ENCODE measurements at places on chromosomes 7 and 10. TPM values are rescaled to one million over a fixed set of nuclear protein-coding genes. Genes with fewer than 3 reads are reported as not detected.
A peak's percentile ranks its signal among the peaks of the same experiment; 100 is the strongest.

The PDE6C gene
- not detected for total RNA-seq

The OPALIN gene
- not detected for total RNA-seq

DNA sequence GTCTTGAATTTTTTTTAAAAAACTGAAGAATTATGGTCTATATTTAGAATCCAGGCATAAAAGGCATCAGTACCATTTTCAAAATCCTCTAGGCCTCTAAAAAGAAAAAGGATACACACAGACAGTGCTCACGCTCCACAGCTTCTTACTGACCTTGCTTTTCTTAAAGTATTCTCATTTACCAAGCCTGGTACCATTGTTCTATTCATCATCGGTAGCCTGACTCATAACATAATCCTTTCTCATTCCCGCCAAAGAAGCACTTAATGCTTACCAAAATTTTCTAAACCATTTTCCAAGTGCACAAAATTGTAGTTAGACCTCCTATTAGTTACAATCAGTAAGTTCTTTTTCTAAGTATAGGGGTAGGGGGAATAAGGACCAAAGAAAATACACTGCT is 54.6 kb downstream of the ATE1 start:
- DNase-seq: no peak

DNA sequence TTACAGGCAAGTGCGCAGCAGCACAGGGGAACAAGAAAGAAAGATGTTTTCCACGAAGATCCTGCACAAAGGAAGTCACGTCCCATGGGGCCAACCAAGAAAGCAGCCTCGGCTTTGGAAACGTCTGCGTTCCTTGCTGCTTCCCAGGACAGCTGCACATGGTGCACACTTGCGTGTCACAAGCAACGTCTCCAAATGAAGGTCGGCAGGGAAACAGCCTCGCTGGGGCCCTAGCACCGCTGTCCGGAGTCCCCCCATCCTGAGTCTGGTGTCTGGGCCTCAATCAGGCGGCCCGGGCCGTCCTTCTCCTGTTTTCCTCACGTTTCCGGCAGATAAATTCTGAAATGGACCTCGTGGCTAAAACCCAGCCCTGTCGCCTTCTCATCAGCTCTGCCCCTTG is 206.2 kb downstream of the DIP2C start:
- DNase-seq: no peak

DNA sequence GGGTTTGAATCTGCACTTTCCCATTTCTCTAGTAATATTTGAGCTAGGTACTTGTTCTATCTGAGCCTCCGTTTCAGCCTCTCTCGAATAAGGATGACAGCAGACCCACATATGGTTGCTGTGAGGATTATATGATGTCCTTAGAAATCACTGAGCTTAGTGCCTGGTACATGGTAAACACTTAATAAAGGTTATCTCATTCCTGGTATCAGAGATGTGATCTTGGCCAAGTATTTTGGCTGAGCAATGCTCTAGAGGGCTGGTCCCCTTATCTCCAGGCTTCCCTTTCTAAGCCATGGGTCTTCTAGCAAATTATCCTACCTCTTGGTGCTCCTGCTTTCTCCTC is 407 bp upstream of the MKRN1 start:
- no peak for DNase-seq

- DNase-seq: no peak
These were observed 247.5 kb downstream of the THSD7A start for GRCh38 chr7:11584406-11585031.

The GPR85 gene
- total RNA-seq: not detected

GRCh38 chr10:115063701-115064658 is 29.2 kb upstream of the ATRNL1 start:
- no peak for DNase-seq

The CABCOCO1 gene
- not detected for total RNA-seq

DNA sequence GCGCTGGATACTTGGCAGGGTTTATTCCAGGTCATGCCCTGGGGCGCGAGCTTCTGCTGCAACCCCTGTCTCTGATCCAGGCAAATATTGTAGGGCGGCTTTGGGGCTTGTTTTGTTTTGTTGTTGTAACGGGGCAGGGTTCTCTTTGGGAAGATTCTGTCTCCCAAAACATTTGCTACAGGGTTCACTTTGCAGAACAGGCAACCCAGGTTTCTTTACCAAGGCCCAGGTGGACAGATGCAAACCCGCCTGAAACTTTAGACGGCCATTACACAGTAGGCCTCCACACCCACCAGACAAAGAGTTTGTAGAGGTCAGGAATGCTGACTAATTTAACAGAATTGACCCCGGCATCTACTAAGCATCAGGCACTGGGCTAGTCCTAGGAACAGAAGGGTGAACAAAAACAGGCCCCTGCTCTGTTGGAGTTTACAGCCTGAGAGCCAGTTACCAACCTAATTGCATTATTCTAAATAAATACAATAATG is 567 bp upstream of the CDCA7L start:
- DNase-seq: no peak

DNA sequence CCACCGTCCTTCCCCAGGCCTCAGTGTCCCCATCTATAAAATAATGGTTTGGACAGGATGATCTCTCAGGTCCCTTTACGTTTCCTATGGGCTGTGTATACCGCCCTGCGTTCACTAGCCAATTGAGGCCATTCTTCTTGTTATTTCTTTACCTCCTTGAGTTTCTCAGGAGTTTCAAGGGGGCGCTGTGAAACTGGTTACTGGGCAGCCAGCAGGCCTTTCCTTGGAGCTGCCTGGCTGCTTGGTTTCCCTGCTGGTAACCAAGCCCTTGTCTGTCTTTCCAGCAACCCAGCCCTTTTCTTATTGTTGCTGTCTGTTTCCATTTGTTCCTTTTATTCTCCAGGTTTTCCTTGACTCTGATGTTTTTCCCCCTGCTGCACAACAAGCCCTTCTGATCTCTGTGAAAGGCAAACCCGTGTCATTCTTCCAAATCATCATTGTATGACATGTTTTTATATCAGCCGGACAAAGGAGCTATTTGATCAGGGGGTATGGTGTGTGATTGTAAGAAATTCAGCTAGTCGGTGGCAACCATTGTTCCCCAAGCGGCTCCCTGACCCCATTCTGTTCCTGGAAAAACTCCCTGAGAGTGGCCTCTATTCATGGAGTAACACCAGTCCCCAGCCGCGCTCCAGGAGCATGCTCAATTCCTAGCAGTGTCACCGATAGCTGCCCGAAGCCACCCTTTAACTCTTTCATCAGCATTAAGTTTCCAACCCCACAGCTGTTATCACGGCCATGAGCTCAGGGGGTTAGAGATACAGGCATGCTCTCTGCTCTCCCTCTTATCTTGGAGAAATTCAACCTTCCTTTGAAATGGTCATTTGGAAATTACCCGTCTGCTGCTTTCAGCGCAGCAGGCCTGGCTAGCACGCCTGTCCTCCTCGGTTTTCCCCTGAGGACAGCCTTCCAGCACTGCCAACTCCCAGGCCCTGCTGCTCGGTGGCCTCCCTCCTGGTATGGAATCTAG is 26.6 kb downstream of the FGF8 start:
- DNase-seq: no peak

DNA sequence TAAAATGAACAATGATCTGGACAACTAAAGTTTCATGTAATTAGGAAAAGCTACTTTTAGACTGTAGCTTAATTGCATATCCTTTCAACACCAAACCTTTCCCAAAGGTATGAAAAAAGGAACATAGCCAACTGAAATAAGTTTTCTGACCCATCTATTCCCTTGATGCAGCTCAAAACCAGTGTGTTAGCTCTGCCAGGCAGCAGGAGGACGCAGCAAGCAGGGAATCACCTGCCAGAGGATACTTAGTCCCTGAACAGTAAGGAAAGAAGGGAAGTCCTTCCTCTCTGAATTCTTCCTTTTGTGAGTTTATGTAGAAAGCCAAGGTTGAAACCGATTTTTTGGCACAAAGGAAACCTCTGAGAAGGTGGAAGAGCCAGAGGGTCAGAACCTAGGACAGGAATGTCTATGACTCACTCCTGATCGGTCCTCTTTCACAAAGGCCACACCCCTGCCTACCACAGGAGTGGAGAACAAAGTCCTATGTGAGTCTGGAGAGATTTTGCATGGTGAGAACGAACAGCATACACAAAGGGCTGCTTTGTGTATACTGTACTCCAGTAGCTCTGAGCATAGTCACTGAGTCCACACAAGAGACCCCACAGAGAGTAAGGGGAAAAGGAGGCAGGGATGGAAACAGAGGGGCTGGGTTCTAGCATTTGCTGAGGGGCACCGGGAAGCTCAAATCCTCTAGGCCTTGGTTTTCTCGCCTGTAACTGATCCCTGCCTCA is 68.8 kb upstream of the GSDME start:
- peak; percentile 40 for DNase-seq

The RBP3 gene
- total RNA-seq: not detected

DNA sequence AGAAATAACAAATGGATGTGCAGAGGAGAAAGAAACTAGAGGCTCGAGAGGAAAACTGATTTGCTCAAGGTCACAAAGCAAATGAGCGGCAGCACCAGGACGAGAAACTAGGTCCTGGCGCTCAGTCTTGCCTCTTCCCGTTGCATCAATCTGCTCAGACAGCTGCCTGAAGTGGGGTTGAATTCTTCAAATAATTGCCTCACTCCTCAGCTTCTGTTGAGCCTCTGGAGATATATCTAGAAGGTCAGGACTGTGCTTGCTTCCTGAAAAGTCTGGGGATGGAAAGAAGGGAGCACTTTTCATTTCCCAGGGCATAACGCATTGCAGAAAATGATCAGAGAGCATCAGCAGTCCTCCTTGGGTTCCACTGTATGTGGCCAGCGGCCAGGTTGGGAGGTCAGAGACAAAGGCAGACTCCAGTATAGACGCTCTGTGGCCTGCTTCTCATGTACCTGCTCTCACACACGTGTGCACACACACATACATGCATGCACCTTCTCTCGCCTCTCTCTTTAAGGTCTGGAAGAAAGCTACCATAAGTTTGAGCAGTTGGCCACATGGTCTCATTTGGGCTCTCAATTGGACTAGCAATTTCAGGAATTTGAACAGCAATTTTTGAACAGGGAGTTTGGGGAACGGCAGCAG is 83.7 kb upstream of the DUSP5 start:
- no peak for DNase-seq

GRCh38 chr10:75611993-75612372 is 180.6 kb downstream of the LRMDA start:
- no peak for DNase-seq

GRCh38 chr7:140537750-140538482 is 58.6 kb upstream of the MKRN1 start:
- DNase-seq: no peak

GRCh38 chr7:87510411-87510875 is 35.0 kb upstream of the ABCB4 start:
- no peak for DNase-seq

The PIP gene
- total RNA-seq: not detected

Data from NCI-H460 (cell line).